Stimulated activated CD4-positive, alpha-beta T cell treated with anti-CD3 and anti-CD28 coated beads, Interleukin-1b, Interleukin-23, amount 100 ng/mL, for 48 hours (primary cell): ENCODE measurements at places on chromosomes 3 and 15.

GRCh38 chr3:141859651-141860050 is 16.8 kb upstream of the ATP1B3 start:
- no peak for DNase-seq

DNA sequence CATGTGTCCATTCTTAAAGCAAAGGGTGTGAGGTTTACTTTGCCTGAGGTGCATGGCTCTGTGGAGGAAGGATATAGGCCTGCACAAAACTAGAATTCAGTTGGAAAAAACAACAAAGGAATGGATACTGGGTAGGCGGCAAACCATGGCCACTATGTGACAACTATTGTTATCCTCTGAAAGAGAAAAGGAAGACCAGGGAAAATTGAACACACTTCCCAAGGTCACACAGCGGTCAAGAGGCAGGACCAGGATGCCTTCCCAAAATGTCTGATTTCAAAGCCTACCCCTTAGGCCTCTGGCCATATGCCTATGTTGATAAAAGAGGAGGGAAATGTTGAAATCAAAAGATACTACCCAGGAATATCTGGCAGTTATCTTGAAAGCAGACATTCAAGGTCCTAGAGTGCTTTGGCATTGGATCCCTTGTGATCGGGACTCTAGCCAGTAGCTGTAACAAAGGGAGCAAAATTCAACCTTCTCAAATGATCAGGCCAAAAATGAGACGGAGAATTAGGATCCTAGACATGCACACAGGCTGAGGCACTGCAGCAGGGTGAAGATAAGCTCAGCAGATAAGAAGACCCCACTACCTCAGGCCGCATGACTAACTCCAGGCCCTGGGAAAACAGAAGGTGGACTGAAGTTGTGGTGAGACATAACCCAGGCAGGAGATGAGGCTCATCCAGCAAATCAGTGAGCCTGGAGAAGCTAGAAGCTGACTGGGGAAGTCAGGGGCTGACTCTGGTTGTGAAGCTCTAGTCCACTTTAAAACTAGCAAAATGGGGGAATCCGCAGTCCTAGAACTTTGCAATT is 292.2 kb downstream of the NEK10 start:
- no peak for DNase-seq

GRCh38 chr3:40574050-40574449 is 49.3 kb downstream of the ZNF621 start:
- DNase-seq = no peak

DNA sequence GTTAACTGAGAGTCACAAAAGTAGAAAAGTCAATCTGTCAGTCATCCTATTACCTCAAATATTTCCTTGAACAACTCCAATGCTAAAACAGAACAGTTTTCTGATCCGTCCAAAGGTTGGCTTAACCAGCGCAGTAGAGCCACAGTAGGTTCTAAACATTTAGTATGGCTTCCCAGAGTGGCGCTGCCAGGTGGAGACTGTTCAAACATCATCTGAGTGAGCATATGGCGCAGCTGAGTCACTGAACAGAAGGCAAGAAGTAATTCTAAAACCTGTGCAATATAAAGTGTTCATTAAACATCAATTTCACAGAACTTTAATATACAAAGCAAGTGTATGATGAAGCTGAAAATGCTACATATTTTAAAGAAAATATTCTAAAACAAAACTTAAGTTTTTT is 19.9 kb downstream of the CIP2A start:
- DNase-seq = no peak

GRCh38 chr15:38154837-38155236 is 97.8 kb upstream of the SPRED1 start:
- no peak for DNase-seq
